Endodermal cell (in vitro differentiated cells): ENCODE measurements at places on chromosomes 2 and 18. TPM values are rescaled to one million over a fixed set of nuclear protein-coding genes. Genes with fewer than 3 reads are reported as not detected.
A peak's percentile ranks its signal among the peaks of the same experiment; 100 is the strongest.

- H3K4me3 ChIP-seq: no peak overlapping the region
- H3K27me3 ChIP-seq: no peaks in the 10 kb centered on the region
- no peak overlapping the region for H3K27ac ChIP-seq
- H3K4me1 ChIP-seq: no peaks in the 10 kb centered on the region
- DNase-seq: no peak
Measured at GRCh38 chr2:67142071-67142470, 255.1 kb upstream of the ETAA1 start.

DNA sequence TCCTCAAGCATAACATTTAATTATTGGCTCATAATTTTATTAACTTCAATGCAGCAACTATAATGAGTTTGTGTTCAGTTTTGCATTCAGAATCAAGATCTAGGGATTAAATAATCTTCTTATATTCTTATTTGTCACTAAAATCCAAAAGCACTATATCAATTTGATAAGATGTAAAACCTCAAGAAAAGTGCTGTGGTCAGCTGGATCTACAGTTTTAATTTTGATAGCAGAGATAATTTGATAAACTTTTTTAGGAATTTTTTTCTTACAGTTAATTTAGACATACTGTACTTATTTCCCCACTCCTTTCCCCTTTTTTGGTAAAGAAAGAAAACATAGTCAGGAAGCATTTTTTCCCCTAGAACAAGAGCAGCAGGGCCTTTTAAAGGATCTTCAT, 146.4 kb downstream of the GRB14 start:
- no peaks in the 10 kb centered on the region for H3K27me3 ChIP-seq
- no peak overlapping the region for H3K4me3 ChIP-seq
- DNase-seq: no peak
- no peaks in the 10 kb centered on the region for H3K4me1 ChIP-seq
- H3K36me3 ChIP-seq: no peaks in the 10 kb centered on the region
- H3K27ac ChIP-seq: no peak overlapping the region

DNA sequence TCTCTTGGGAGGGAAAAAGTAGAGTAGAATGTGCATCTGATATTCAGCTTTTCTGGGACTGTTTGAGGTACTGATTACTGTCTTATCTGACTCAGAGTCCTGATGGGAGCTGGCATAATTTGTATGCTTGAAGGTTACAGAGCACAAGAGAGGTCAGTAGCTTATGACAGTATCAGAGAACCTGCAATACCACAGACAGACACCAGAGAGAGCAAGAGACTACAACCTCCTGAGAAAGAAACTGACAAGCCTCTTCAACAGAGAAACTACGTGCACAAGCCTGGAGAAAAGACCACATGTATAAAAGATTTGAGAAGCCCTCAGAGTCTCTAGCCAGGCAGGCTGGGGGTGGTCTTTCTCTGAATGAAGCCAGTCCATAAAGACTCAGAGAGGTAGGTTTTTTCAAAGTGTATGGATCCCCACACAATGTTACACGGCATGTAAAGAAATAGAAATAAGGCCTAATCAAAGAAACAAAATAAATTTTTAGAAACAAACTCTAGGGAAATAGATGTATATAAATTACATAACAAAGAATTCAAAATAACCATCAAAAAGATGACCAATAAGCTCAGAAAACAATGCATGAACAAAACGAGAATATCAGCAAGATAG, 568.3 kb downstream of the LRRTM4 start:
- peak; percentile 87 for DNase-seq
- H3K36me3 ChIP-seq: no peaks in the 10 kb centered on the region
- H3K4me3 ChIP-seq: no peak overlapping the region
- H3K4me1 ChIP-seq: no peaks in the 10 kb centered on the region

GRCh38 chr2:166410828-166411472, 35.2 kb upstream of the SCN9A start:
- DNase-seq: no peak
- no peaks in the 10 kb centered on the region for H3K27me3 ChIP-seq
- no peaks in the 10 kb centered on the region for H3K4me1 ChIP-seq
- H3K4me3 ChIP-seq: no peak overlapping the region
- H3K27ac ChIP-seq: no peak overlapping the region
- H3K36me3 ChIP-seq: no peaks in the 10 kb centered on the region

DNA sequence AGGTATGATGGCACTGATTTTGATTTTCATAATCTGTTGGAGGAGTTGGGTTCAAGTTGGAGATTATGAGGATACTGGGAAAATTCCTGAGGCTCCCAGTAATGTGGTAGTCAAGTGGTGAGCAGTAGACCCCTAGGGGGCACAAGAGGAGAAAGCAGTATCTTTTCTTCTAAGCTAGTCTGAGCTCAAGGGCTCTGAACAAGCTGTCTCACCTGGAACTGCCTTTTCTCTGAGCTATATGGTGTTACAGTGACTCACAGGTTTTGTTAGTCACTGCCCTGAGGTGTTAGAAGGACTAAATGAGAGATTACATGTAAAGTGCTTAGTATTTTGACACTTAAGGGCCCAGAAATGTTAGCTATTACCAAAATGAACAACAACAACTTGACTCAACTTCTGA, 42.2 kb downstream of the CD302 start:
- DNase-seq: peak; percentile 67
- no peaks in the 10 kb centered on the region for H3K27me3 ChIP-seq
- H3K4me1 ChIP-seq: peaks cover 3% of the 10 kb centered on the region
- H3K36me3 ChIP-seq: peaks cover 96% of the 10 kb centered on the region

GRCh38 chr18:22417496-22418188, at the start of gene CTAGE1:
Gene CTAGE1 (minus strand): TSS chr18:22417915. CDS start chr18:22417811, 104 bp downstream.
- no peaks in the 10 kb centered on the region for H3K36me3 ChIP-seq
- no peak within 1 kb of the TSS for H3K27ac ChIP-seq
- peaks cover 5% of the 10 kb centered on the region for H3K27me3 ChIP-seq
- DNase-seq: peak; percentile 90
- no peaks in the 10 kb centered on the region for H3K4me1 ChIP-seq
- no peak within 1 kb of the TSS for H3K4me3 ChIP-seq

DNA sequence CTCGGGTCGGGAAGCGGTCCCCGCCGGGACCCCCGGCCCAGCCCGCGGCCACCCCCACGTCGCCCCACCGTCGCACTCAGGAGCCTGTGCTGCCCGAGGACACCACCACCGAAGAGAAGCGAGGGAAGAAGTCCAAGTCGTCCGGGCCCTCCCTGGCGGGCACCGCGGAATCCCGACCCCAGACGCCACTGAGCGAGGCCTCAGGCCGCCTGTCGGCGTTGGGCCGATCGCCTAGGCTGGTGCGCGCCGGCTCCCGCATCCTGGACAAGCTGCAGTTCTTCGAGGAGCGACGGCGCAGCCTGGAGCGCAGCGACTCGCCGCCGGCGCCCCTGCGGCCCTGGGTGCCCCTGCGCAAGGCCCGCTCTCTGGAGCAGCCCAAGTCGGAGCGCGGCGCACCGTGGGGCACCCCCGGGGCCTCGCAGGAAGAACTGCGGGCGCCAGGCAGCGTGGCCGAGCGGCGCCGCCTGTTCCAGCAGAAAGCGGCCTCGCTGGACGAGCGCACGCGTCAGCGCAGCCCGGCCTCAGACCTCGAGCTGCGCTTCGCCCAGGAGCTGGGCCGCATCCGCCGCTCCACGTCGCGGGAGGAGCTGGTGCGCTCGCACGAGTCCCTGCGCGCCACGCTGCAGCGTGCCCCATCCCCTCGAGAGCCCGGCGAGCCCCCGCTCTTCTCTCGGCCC, 13.6 kb downstream of the SPEG start:
- no peak overlapping the region for H3K4me3 ChIP-seq
- H3K27ac ChIP-seq: no peak overlapping the region
- peak; percentile 85 for DNase-seq
- H3K36me3 ChIP-seq: no peaks in the 10 kb centered on the region

The ESCO1 gene
- total RNA-seq: 29.1 and 33.3 TPM in 2 replicates

The PRKAG3 gene
- not detected in 3 replicates for total RNA-seq

- H3K27me3 ChIP-seq: no peaks in the 10 kb centered on the region
- H3K4me3 ChIP-seq: no peak overlapping the region
- no peak for DNase-seq
- no peaks in the 10 kb centered on the region for H3K36me3 ChIP-seq
- H3K4me1 ChIP-seq: no peaks in the 10 kb centered on the region
- no peak overlapping the region for H3K27ac ChIP-seq
Measured at GRCh38 chr18:60134806-60135205, 235.0 kb downstream of the PMAIP1 start.

- H3K4me1 ChIP-seq: no peaks in the 10 kb centered on the region
- H3K4me3 ChIP-seq: no peak overlapping the region
- DNase-seq: no peak
- no peaks in the 10 kb centered on the region for H3K27me3 ChIP-seq
Measured at GRCh38 chr2:23606196-23606595, 221.2 kb downstream of the KLHL29 start.

The SLC8A1 gene
- 6.3 to 7.7 TPM (median 7.4 TPM) in 3 replicates for total RNA-seq

The NOSTRIN gene
- total RNA-seq: 0.42 and 0.52 TPM in 2 replicates

GRCh38 chr2:170436077-170436943, 258.4 kb downstream of the MYO3B start:
- DNase-seq: peak; percentile 79
- H3K4me1 ChIP-seq: peaks cover 23% of the 10 kb centered on the region
- no peak overlapping the region for H3K4me3 ChIP-seq
- H3K36me3 ChIP-seq: no peaks in the 10 kb centered on the region
- no peak overlapping the region for H3K27ac ChIP-seq
